ENCODE measurements at places on chromosomes 12 and 14.

DNA sequence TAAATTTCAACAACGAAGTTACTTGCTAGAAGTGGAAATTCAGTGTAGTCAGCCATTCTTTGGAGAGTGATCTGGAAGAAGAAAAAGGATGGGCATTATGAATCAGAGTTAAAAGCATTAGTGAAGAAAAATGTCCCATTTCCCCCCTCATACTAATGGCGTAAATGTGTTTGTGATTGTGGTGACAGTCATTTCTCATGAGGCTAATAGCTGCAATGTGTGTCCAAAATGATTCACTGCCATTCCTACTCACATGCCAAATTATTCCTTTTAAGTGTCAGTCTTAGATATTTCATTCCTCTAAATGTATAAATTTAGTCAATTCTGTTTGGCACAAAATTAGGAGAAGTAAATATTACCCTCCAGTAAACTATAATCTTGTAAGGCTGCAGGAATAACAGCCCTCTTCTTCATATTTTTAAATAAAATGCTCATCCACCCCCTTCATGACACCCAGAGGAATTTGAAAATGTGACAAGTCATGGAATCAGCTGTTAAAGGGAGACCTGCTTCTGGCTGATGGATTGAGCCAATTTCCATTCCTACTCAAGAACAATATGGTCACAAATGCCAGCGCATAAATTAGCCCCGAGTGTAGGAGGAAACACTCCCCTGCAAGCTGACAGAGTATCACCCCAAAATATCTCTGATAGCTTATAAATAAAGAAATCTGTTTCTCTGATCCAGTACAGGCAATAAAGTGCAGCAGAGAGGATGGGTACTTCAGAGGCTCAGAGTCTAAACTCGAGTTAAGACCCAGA, 912.3 kb upstream of the SEL1L start:
- no peak for DNase-seq

DNA sequence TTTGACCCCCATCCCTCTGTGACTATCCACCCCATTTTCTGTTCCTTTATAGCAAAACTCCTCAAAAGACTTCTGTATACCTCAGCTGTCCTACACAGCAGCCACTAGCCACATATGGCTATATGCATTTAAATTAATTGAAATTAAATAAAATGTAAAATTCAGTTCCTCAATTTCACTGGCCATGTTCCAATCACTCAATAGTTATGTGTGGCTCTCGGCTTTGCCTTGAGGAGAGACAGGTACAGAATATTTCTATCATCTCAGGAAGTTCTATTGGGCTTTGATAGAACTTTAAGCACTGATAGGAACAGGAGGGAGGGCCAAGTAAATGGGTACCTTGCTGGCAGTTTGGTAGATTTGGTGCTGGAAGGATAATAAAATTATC, 280.3 kb upstream of the AMIGO2 start:
- no peak for DNase-seq

DNA sequence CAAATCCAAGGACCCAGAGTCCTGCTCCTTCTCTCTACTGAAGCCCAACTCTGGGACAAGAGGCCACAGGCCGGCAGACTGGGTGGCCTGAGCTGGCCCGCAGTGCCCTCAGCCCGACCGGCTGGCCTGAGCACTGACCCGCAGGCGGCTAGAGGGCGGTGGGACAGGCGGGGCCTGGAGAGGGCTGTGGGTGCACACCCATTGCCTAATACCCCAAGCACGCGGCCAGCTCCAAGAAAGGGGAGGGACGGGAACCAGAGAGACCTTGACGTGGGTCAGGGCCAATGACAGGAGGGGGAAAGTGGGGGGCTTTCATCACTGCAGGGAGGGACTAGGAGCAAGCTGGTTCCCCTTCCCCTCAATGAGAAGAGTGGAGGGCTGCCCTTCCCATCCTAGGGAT, 2.0 kb upstream of the WNT10B start:
- DNase-seq, result no peak

DNA sequence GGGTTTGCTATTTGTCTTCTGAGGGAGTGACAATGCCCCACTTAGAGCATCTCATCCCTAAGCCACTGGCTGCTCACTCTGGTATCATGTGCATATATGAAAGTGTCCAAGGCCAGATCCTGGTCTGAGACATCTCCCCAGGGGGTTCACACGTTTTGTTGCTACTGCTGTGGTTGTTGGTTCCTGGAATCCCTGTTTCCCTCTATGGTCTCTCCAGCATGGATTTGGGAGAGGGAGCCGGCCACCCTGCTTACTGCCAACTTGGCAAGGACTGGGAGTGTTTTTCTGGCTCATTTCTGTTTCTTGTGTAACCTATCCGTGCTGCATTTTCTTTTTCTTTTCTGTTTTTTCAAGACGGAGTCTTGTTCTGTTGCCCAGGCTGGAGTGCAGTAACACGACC, 101.3 kb upstream of the MAX start:
- no peak for DNase-seq

- DNase-seq, result no peak
Measured at GRCh38 chr14:90781344-90781761, 34.9 kb downstream of the TTC7B start.
